ENCODE measurements at places on chromosomes 1 and 21. TPM values are rescaled to one million over a fixed set of nuclear protein-coding genes. Genes with fewer than 3 reads are reported as not detected.

Gene CFAP74
- not detected for total RNA-seq

Gene OLFM3
- total RNA-seq, result not detected

Gene OR6N1
- total RNA-seq, result not detected

Gene CLCNKA
- total RNA-seq, result not detected

Gene NCAM2
- total RNA-seq, result 1.0 TPM

Gene GBP2
- 1.9 TPM for total RNA-seq

Gene FALEC
- total RNA-seq, result not detected

Gene BRDT
- not detected for total RNA-seq

Gene LCE1B
- total RNA-seq, result not detected

Gene TOMM40L
- 8.4 TPM for total RNA-seq

Gene RPTN
- not detected for total RNA-seq

Gene CATSPER4
- not detected for total RNA-seq

Gene SLC44A3
- total RNA-seq, result 0.17 TPM

Gene SERPINC1
- 0.15 TPM for total RNA-seq

Gene ANKRD45
- total RNA-seq, result 0.30 TPM

Gene IFNLR1
- not detected for total RNA-seq

Gene FAM177B
- total RNA-seq, result not detected

Gene DEDD
- 32.0 TPM for total RNA-seq

Gene DTL
- total RNA-seq, result 23.8 TPM

Gene LMNA
- total RNA-seq, result 901 TPM

Gene NPR1
- under 0.01 TPM for total RNA-seq

Gene S100A5
- total RNA-seq, result not detected

Gene KRTAP10-6
- not detected for total RNA-seq

Gene MTF2
- total RNA-seq, result 6.4 TPM

Gene ADCY10
- not detected for total RNA-seq

Gene ABCG1
- total RNA-seq, result 0.34 TPM

Gene LRRC38
- not detected for total RNA-seq

Gene HSD11B1
- 20.5 TPM for total RNA-seq

Gene CACNA1S
- not detected for total RNA-seq

Gene SPRR4
- total RNA-seq, result not detected

Gene SYT14
- total RNA-seq, result under 0.01 TPM

Gene FBLIM1
- total RNA-seq, result 61.7 TPM

Gene LAX1
- not detected for total RNA-seq

Gene TEX35
- total RNA-seq, result not detected

Gene AMY2A
- total RNA-seq, result not detected

Gene AXDND1
- total RNA-seq, result 0.30 TPM

Gene LENEP
- total RNA-seq, result not detected

Gene SRSF10
- total RNA-seq, result 86.8 TPM

Gene GNG4
- total RNA-seq, result 1.3 TPM

Gene OR2T11
- total RNA-seq, result not detected

Gene PEAR1
- total RNA-seq, result 24.0 TPM

Gene APCS
- total RNA-seq, result not detected

Gene THEM5
- total RNA-seq, result not detected

Gene KRTAP6-3
- not detected for total RNA-seq

Gene CPLANE2
- 31.6 TPM for total RNA-seq

Gene SYTL1
- 0.89 TPM for total RNA-seq

Gene CNR2
- total RNA-seq, result not detected

Gene CAMK1G
- 1.2 TPM for total RNA-seq
